ENCODE measurements at places on chromosomes 12 and 14.

DNA sequence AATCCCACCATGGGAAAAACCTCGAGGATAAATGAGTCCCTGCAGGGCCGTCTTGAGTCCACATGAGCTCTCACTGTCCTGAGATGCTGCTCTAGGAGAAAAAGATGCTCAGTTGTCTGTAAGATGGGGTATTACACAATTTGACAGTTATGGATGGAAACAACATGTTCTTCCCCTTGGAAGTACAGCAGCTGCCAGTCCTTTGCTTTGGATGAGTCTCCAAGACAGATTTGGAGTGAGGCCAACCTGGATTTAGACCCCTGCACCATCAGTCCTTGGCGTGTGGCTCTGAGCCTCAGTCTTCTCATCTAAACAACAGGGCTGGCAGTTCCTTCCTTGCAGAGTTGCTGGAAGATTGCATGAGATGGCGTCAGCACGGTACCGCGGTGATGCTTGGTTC is 309.1 kb upstream of the FKBP4 start:
- DNase-seq, result no peak

GRCh38 chr14:56120091-56120691 is 2.0 kb downstream of the PELI2 start:
- DNase-seq, result no peak

DNA sequence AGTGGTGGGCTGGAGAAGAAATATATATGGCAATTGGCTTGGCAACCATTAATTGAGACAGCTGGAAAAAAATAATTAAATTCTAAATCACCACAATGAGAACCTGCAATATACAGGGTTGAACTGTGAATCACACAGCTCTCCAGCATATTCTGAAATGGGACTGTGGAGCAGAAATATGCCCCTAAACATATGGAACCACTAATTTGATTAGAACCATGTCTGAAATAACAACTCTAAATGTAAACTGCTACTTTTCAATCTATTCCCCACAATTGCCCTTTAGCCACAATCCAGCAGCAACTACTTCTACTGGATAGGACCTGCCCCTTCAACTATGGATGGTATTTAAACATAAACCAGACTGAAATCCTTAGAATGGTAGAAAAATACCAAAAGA is 330.4 kb downstream of the TRHDE start:
- no peak for DNase-seq

GRCh38 chr14:34040766-34041165 is 89.9 kb upstream of the EGLN3 start:
- DNase-seq, result no peak

GRCh38 chr12:106739318-106739717 is 35.2 kb upstream of the RIC8B start:
- no peak for DNase-seq

- DNase-seq, result no peak
Measured at GRCh38 chr12:131028587-131029338, 75.1 kb downstream of the ADGRD1 start.

DNA sequence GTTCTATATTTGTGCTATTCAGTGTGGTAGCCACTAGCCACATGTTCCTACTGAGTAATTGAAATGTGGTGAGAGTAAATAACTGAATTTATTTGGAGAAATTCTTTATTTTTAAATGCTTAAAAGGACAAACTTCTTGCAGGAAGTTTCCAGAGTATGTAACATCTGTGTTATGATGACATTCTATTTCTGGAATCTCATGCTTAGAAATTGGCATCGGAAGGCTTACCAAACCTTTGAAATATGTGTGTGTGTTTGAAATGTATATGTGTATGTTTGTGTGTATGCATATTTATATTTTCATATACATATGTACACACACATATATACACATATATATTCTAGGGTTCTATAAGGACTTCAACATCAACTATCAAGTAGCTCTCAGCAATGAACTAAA is 12.4 kb upstream of the WSCD2 start:
- no peak for DNase-seq

All from stimulated activated naive B cell treated with anti-CD40 and anti-IgM and Interleukin-4, amounts not matched to agents 10 μg/mL and 1 μg/mL and 100 μg/mL, for 72 hours (primary cell).